Activated gamma-delta T cell (primary cell): ENCODE measurements at places on chromosomes 16 and 17.

- no peak for DNase-seq
Measured at GRCh38 chr16:67571981-67572431, 9.7 kb downstream of the CTCF start.

DNA sequence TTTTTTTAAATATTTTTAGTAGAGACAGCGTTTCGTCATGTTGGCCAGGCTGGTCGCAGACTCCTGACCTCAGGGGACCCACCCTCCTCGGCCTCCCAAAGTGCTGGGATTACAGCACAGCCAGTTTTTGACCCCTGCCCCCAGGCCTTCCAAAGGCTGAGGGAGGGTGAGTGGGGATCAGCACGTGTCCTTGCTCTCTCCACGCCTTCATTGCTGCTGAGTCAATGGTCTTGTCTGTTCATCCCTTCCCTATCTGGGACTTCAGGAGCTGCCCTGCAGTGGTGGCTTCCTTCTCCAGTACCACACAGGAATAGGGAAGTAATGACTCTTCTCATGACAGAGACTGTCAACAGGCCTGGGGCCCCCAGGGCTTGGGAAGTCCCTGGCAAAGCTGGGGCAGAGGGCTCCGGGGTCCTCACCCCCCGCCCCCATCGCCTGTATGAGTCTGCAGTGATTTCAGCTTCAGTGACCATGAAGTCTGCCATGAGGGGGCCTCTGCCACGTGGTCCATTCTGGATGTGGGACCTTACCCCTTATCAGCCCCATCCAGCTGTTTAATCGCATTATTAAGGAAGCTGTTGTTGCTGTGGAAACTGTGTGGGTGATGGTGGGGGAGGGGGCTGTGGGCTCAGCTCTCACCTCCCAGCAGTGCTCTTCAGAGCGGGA lies 6.1 kb downstream of the ABCC3 start:
- DNase-seq: no peak

- no peak for DNase-seq
Measured at GRCh38 chr16:74771656-74772315, 2.8 kb downstream of the FA2H start.

GRCh38 chr17:73616120-73616872 lies 27.9 kb downstream of the SDK2 start:
- DNase-seq: no peak

DNA sequence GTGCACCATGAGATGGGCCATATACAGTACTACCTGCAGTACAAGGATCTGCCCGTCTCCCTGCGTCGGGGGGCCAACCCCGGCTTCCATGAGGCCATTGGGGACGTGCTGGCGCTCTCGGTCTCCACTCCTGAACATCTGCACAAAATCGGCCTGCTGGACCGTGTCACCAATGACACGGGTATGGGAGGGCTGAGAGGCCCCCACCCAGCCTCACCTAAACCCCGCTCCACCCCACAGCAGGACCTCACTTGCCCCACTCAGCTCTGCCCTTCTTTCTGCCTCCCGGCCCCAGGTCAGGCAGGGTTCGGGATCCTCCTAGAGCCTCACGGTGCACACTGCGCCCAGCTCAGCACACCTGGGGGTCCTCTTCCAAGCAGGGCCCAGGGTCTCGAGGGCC lies 5.6 kb downstream of the ACE start:
- DNase-seq: no peak

DNA sequence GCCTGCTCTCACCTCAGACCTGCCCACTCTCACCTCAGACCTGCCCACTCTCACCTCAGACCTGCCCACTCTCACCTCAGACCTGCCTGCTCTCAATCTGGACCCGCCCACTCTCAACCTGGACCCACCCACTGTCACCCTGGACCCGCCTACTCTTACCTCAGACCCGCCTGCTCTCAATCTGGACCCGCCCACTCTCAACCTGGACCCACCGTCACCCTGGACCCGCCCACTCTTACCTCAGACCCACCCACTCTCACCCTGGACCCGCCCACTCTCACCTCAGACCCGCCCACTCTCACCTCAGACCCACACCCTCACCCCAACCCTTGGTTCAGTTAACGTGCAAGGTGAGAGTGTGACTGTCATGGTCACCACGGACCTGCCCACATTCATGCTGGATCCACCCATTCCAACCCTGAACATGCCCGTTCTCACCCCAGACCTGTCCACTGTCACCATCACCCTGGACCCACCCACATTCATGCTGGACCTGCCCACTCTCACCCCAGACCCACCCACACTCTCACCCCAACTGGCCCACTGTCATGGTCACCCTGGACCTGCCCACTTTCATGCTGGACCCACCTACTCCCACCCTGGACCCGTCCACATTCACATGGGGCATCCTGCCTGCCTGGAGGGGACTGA lies 31.2 kb upstream of the ENPP7 start:
- DNase-seq: no peak

- no peak for DNase-seq
Measured at GRCh38 chr17:28774206-28774605, 30.4 kb downstream of the TRAF4 start.

DNA sequence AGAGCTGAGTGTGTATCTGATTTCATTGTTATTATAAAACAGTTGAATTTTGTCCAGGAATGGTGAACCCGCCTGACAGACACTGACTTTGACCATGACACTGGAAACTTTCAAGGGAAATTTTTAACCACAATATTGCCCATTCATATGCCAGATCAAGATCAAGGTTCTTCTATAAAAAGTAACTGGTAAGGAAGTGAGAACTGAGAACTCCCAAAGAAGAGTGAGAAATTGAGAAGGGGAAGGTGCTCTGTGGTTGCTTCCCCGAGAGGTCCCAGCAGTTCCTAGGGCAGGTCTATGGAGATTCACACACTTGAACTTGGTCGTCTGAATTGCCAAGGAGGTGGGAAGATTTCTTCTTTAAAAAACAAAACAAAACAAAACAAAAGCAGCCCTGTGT lies 27.3 kb downstream of the SLC6A4 start:
- DNase-seq: no peak

- DNase-seq: no peak
Measured at GRCh38 chr17:58338454-58338840, 9.9 kb upstream of the TSPOAP1 start.

- no peak for DNase-seq
Measured at GRCh38 chr16:31439519-31439918, 3.1 kb downstream of the ZNF843 start.

DNA sequence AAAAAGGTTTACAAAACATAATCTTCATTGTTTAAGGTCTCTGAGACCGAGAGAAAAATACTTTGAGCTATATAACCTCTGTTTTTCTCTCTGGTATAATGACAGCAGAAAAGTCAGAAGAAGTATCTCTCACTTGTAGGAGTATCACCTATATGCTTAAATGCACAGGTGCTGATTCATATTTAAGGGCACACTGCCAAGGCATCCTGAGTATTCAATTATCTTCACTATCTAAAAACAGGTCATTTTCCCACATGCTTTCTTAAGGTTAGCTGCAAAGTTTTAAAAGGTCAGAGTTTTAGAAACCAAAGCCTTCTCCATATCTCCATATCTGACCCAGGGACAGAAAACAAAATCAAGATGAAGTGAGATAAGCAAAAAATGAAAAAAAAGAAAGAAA lies 99.3 kb upstream of the C17orf78 start:
- DNase-seq: no peak
